HL-60 (cell line): ENCODE measurements at places on chromosomes 16 and 17.

DNA sequence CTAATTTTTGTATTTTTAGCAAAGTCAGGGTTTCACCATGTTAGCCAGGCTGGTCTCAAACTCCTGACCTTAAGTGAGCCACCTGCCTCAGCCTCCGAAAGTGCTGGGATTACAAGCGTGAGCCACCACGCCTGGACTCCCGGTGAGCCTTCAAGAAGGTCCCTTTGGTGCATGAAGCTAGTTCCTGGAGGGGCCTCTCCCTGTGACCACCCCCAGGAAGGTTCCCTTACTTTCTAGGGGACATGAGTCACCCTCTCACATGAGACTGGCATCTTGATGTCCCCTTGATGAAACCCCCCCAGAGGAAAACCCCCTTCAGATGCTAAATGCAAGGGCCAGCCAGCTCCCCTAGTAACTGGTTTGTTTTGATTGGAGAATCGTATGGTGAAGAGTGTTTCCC is 12.8 kb downstream of the CARHSP1 start:
- no peak for DNase-seq

DNA sequence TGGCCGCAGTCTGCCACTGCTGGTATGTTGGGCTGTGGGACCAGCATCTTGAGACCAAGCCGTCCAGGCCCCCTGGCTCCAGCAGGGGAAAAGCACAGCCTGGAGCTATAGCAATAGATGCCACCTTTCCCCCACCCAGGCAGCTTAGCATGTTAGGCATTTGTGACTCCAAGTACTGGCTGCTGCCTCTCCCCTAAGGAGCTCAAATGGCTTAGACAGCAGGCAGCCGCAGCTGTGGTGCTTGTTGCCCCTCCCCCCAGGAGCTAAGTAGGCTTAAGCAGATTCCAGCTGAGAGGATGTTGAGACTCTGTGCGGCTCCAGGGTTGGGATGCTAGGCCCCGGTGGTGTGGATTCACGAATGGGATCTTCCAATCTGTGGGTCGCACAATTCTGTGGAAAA is 88.8 kb upstream of the ANKFN1 start:
- DNase-seq: no peak

DNA sequence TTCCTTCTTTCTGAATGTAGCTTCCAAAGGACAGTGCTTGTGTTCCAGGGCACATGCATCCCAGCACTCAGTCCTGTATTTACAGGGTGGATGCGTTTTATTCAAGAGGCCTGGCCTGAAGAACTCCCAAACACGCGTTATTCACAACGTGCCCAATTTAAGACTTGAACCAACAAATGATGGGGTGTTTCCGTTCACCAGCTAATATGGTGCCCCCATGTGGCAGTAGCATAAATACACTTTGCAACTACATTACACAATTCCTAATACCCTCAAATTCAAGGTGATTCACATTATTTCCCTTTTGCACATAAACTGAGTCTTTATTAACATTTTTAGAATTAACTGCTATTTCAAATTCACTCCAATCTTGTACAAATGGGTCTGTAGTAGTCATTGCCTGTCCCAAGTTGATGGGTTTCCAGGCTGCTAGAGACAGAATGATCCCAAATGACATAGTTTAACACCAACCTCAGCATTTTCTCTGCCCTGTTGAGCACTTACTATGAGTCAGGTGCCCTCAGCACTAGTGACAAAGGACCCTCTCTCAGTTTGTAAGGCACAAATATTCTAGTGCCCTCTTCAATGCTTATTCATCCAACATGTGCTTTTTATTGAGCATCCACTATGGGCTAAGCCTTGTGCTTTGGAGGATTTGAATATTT is 26.9 kb downstream of the HSD17B2 start:
- DNase-seq: peak; percentile 10

GRCh38 chr17:21077281-21077680 is 34.5 kb upstream of the USP22 start:
- no peak for DNase-seq

DNA sequence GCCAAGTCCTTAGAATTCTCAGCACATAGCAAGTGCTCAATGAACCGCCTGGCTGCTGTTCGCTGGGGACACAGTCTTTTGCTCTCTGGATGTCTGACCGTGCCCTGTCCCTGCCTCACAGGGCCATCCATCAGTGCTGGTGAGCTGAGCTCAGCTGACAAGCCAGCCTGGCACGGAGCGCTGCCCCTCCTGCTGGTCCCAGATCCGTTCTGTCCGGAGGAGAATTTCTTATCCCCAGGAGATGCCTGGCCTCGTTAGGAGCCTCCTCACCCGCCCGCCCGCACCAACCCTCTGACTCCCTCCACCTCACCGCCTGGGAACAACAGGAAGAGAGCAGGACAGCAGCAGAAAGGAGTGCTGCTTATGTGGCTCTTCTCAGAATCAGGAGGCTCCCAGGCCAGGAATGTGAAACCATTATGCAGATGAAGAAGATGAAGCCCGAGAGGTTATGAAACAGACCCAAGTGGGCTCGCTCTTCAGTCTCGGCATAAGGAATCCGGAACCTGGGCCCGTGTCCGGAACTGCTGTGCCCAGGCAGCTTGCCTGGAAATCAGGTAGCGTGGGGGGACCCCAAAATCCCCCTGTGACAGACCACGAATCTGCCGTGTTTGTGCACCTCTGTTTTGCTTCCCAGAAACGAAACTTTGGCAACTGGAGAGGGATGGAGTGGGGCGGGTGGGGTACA is 28.8 kb upstream of the RMI2 start:
- DNase-seq: no peak

DNA sequence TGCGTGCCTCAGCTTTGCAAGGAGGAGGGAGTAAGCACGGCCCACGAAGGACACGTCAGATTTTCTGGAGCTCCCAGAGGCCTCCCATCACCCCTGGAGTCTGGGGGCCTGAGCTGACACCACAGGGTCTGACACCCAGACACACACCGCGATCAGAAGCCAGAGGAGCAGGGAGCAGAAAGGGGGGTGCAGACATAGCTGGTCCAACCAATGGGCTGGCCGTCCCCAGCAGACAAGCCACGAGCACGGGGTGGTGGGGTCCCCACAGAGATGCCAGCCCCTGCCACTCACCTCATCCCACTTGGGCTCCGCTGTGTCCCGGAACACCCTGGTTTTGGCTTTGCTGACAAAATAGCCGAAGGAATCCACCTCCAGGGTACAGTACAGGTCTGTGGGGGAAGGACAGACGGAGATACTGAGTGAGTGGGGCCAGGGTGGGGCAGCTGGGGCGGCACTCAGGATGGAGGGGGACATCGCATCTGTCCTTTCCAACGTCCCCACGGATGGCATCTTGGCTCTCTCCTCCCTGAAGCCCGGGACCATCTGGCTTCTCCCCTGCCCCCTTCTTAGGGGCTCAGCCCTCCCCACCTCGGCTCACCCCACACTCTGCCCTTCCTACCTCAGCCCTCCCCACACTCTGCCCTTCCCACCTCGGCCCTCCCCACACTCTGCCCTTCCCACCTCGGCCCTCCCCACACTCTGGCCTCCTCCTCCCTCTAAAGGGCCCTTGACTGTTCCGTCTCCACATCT is 53.5 kb downstream of the TIMM22 start:
- DNase-seq: no peak

DNA sequence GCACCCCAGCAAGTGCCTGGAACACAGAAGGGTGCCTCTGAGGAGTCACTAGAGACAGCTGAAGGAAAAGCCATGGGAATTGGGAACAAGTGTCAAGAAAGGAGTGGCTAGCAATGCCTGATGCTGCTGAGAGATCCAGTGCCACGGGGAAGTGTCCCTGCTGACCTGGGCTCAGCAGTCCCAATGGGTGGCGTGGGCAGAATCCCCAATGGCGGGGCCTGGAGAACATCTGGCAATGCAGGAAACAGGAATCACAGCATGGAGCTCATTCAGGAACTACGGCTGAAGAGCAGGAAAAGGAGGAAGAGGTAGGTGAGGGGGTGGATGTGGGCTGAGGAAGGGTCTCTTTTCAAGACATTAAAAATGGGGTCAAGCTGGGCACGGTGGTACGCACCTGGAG is 30.1 kb downstream of the UBE2O start:
- no peak for DNase-seq

DNA sequence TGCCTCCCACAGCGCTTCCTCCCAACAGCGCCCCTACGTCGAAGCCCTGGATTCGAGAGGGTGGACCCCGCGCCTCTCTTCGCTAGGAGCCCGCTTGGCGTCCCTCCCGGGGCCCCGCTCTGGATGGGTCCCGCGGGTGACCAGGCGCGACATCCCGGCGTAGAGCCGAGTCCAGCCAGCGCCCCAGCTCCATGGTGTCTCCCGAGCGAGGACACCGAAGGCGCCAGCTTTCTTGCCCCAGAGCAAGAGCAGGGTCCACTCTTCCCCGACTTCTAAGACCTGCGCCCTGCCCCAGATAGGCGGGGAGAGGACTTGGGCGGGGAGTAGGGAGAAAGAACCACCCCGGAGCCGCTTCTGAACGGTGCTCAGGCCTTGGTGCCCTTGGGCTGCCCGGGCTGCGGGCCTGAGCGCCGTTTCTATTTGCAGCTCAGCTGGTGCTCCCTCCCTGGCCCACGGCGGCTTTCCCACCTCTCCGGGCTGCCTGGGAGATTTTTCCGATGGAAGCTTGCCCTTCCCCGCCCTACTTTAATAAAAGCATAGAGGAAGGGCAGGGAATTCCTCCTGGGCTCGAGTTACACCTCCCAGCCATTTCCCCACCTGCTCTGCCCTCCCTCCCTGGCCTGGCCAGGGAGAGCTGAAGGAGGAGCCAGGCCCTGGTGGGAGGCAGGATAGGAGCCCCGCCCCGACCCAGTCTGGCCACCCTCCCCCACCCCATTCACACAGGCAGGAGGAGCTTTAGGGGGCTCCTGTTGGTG is 1.8 kb downstream of the MMP15 start:
- no peak for DNase-seq

GRCh38 chr17:5915337-5915736 is 154.8 kb upstream of the WSCD1 start:
- DNase-seq: no peak

GRCh38 chr17:76150712-76151622 is 9.9 kb upstream of the FOXJ1 start:
- DNase-seq: no peak

- no peak for DNase-seq
Measured at GRCh38 chr16:8924214-8924613, 39.5 kb downstream of the USP7 start.

GRCh38 chr17:77248216-77249114 is 107.7 kb downstream of the SEC14L1 start:
- no peak for DNase-seq

GRCh38 chr17:8109661-8110455 is 8.5 kb downstream of the ALOXE3 start:
- DNase-seq: no peak
